ENCODE measurements at places on chromosomes 5 and 9.

- no peak for DNase-seq
- no peak overlapping the region for H3K27ac ChIP-seq
- H3K4me3 ChIP-seq, result no peak overlapping the region
- H3K4me1 ChIP-seq, result no peaks in the 10 kb centered on the region
- H3K36me3 ChIP-seq, result no peaks in the 10 kb centered on the region
These were observed 93.8 kb downstream of the TTC39B start for GRCh38 chr9:15213249-15213648.

GRCh38 chr5:126514131-126514557 is 80.9 kb downstream of the ALDH7A1 start:
- no peak for DNase-seq
- no peak overlapping the region for H3K27ac ChIP-seq
- no peaks in the 10 kb centered on the region for H3K4me1 ChIP-seq
- no peaks in the 10 kb centered on the region for H3K27me3 ChIP-seq
- no peaks in the 10 kb centered on the region for H3K36me3 ChIP-seq
- H3K4me3 ChIP-seq, result no peak overlapping the region

- DNase-seq, result no peak
- H3K27me3 ChIP-seq, result no peaks in the 10 kb centered on the region
- no peaks in the 10 kb centered on the region for H3K36me3 ChIP-seq
- no peak overlapping the region for H3K27ac ChIP-seq
These were observed 89.7 kb downstream of the MLLT3 start for GRCh38 chr9:20532584-20532983.

GRCh38 chr5:67669916-67670315 is 473.3 kb upstream of the CD180 start:
- H3K27ac ChIP-seq, result no peak overlapping the region
- no peak for DNase-seq
- no peak overlapping the region for H3K4me3 ChIP-seq
- no peaks in the 10 kb centered on the region for H3K36me3 ChIP-seq
- no peaks in the 10 kb centered on the region for H3K27me3 ChIP-seq
- H3K4me1 ChIP-seq, result no peaks in the 10 kb centered on the region

DNA sequence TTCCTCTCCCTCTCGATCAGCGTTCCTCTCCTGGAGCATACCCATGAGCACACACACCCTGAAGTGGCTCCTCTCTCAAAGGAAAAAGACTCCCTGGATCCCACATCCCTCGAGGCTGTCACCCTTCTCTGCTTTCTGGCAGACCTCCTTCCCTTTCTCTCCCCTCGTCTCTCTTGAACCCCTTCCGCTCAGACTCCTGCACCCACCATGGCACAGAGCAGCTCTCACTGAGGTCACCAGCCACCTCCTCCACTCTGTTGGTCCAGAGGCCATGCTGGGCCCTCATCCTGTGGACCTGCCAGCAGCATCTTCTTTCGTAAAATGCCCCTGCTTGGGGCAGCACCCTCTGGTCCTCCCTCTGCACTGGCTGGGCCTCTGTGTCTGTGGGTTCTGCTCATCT is 5.7 kb downstream of the B4GALT7 start:
- no peaks in the 10 kb centered on the region for H3K36me3 ChIP-seq
- H3K27me3 ChIP-seq, result no peaks in the 10 kb centered on the region
- H3K27ac ChIP-seq, result no peak overlapping the region
- H3K4me3 ChIP-seq, result no peak overlapping the region

GRCh38 chr5:78075301-78075700 is 219.2 kb downstream of the AP3B1 start:
- H3K27ac ChIP-seq, result no peak overlapping the region
- no peak overlapping the region for H3K4me3 ChIP-seq
- no peaks in the 10 kb centered on the region for H3K27me3 ChIP-seq

DNA sequence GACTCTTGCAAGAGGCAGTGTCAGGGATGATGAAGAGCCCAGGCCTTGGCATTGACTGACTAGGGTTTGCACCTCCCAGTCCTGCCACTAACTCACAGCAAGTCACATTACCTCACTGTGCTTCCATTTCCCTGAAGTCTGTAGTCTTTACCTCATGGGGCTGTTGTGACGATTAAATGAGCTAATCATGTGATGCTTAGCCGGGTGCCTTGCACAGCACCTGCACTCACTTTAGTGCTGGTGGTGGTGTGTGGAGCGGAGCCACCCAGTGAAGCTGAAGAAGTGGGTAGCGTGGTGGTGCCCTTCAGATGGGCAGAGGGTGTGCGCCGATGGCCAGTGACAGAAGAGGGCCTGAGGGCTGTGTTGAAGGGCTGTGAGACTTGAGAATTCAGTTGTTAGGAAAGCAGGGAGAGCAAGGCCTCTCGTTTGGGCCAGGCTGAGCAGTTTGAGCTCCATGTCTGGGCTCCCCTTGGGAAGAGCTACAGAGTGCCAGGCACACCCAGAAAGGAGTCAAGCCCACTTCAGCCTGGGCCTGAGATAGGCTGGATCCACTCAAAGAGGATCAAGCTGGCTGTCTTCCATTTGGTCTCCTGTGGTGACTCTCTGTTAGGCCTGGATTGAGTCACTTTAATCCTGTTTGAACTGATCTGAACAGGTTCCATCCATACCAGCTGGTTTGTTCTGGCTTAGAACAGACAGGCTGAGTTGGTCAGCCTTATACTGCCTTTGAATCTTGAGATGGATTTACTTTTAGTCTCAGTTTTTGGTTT is 42.5 kb downstream of the RALGPS1 start:
- H3K27ac ChIP-seq, result no peak overlapping the region
- DNase-seq, result no peak
- no peak overlapping the region for H3K4me3 ChIP-seq
- H3K36me3 ChIP-seq, result no peaks in the 10 kb centered on the region

DNA sequence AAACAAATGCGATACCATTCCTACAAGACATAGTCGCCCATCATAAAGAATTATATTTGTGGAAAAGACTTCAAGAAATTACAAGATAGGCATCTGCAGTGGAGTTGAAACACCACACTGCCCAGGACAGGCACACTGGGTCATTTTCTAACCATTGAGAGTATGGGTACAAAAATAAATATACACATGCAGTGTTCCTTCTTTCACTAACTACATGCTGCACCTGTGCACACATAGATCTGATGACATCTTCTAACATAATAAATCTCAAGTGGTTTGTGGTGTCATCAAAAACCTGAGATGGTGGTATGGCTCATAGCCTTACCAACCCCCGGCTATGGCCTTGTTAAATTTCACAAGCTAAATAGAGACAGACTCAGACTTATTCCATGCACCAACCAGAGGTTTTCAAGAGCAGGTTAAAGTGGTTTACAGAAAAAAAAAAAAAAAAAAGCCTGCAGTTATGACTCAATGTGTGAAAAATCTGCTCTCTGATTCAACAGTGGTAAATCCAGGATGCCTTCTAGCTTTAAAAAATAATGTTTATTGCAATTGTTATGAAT is 12.4 kb upstream of the NFIB start:
- H3K27ac ChIP-seq, result no peak overlapping the region
- H3K4me1 ChIP-seq, result no peaks in the 10 kb centered on the region
- no peaks in the 10 kb centered on the region for H3K27me3 ChIP-seq
- H3K4me3 ChIP-seq, result no peak overlapping the region
- DNase-seq, result no peak

DNA sequence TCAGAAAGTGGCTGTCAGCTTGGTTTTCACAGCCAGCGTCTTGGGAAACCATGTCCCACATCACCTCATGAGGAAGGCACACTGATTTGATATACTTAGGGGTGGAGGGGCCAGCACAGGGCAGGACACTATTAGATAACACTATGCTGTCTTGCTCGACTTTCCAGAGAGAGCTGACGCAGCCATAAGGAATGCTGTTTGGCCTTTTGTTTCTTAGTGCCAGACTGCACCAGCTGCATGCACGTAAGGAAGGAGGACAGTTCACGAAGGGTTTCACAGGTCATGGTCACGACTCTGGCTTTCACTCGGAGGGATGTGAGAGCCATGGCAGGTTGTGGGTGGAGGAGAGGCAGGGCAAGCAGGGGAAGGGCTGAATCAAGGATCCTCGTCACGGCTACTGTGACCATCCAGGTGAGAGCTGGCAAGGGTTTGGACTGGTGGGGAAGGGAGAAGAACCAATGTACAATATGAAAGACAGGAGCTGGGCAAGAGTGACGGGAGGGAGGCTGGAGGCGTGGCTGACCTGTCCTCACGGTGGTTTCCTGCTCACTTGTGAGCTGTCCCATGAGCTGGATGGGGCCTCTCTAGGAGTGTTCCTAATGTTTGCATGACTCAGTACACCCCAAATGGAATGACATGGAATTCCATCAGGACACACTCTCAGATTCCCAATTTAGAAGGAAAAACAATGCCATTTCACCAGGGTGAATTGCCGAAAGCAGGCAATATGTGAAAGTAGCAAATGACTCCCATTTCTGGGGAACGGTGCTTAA is 61.7 kb downstream of the OTULIN start:
- H3K36me3 ChIP-seq, result no peaks in the 10 kb centered on the region
- no peaks in the 10 kb centered on the region for H3K4me1 ChIP-seq
- DNase-seq, result no peak
- no peaks in the 10 kb centered on the region for H3K27me3 ChIP-seq
- H3K27ac ChIP-seq, result no peak overlapping the region

GRCh38 chr9:36191686-36192085 is 965 bp downstream of the CLTA start:
- H3K36me3 ChIP-seq, result no peaks in the 10 kb centered on the region
- H3K27me3 ChIP-seq, result no peaks in the 10 kb centered on the region
- DNase-seq, result no peak
- H3K4me1 ChIP-seq, result peaks cover 20% of the 10 kb centered on the region

DNA sequence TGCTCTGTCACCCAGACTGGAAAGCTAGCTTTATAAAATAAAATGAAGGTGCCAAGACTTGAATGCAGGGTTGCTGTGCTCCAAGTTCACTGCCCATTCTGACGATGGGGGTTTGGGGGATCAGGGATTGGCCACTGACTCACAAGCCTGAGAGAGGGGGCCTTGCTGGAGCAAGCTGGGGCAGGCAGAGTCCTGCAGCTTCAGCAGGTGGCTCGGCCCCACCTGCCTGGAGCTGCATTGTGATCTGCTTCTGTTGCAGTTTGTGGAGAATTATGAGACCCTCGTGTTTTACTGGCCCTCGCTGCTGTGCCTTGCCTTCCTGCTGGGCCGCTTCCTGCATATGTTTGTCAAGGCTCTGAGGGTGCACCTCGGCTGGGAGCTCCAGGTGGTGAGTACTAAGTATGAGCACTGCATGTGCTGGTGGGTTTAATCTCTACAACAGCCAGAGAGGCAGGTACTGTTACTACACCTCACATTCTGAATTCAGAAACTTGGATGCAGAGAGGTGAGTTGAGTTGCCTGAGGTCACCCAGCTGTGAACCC is 31.1 kb upstream of the CCDC180 start:
- H3K4me1 ChIP-seq, result no peaks in the 10 kb centered on the region
- no peaks in the 10 kb centered on the region for H3K27me3 ChIP-seq
- H3K4me3 ChIP-seq, result no peak overlapping the region
- H3K36me3 ChIP-seq, result peaks cover 33% of the 10 kb centered on the region

DNA sequence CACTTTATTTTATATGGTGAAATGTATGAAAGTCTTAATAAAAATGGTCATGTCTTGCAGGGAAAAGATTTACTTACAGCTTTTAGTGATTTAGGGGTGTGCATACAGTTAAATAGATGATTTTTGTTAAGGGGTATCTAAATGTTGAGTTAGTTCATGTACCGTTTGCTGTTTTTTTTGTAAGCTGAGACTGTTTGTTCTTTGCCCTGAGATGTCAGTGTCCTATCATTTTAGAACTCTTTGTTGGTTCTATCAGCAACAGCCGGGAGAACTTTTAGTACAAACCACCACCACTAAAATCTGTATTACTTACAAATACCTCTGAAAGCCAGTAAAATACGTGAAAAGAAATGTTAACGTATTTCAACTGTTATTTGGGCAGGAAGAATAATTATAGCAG is 56.3 kb upstream of the MTMR12 start:
- H3K4me1 ChIP-seq, result no peaks in the 10 kb centered on the region
- no peak for DNase-seq
- H3K27me3 ChIP-seq, result no peaks in the 10 kb centered on the region
- no peak overlapping the region for H3K4me3 ChIP-seq
- no peak overlapping the region for H3K27ac ChIP-seq
- peaks cover 20% of the 10 kb centered on the region for H3K36me3 ChIP-seq

GRCh38 chr5:68432682-68433081 is 217.1 kb downstream of the PIK3R1 start:
- no peaks in the 10 kb centered on the region for H3K27me3 ChIP-seq
- H3K4me1 ChIP-seq, result no peaks in the 10 kb centered on the region
- H3K4me3 ChIP-seq, result no peak overlapping the region
- no peak overlapping the region for H3K27ac ChIP-seq

DNA sequence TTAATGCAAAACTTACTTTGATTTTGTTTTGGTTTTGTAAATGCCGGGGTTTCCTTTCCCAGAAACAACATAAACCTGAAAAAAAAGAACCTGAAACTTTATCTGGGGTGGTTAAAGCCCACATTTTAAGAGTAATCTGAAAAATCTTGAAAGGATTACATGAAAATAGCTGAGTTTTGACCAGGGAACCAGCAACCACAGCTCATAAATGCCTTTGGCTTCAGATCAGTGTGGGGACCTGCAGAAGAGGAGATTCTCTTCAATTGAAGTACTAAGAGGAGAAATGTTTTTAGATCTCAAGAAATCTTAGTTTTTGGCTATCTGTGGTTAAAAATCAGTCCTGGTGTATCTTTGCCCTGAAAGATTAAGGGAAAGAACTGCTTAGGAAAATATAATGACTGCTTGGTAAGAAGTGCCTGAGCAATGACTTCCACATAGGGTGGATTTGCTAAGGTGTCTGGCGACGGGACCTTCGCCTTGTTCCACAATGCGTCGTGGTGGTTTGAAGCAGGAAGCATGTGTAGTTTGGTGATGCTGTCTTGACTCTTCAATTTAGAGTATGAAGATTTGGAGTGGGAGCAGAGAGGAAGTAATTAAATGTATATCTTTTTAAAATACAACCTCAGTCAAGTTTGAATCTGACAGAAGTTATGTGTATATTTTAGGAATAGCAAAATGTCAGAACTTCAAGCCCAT is 186.5 kb downstream of the MAN2A1 start:
- no peak for DNase-seq
- H3K36me3 ChIP-seq, result no peaks in the 10 kb centered on the region
- no peaks in the 10 kb centered on the region for H3K27me3 ChIP-seq
- no peak overlapping the region for H3K27ac ChIP-seq
- no peaks in the 10 kb centered on the region for H3K4me1 ChIP-seq

GRCh38 chr5:170278611-170279458 is 18.7 kb downstream of the LCP2 start:
- no peak for DNase-seq
- H3K27me3 ChIP-seq, result no peaks in the 10 kb centered on the region
- no peak overlapping the region for H3K27ac ChIP-seq
- no peak overlapping the region for H3K4me3 ChIP-seq
- no peaks in the 10 kb centered on the region for H3K36me3 ChIP-seq
- no peaks in the 10 kb centered on the region for H3K4me1 ChIP-seq

GRCh38 chr9:75010570-75010969 is 17.5 kb downstream of the CARNMT1 start:
- no peaks in the 10 kb centered on the region for H3K36me3 ChIP-seq
- no peaks in the 10 kb centered on the region for H3K27me3 ChIP-seq
- no peaks in the 10 kb centered on the region for H3K4me1 ChIP-seq

GRCh38 chr5:11511878-11512277 is 392.4 kb downstream of the CTNND2 start:
- H3K4me1 ChIP-seq, result no peaks in the 10 kb centered on the region
- H3K36me3 ChIP-seq, result no peaks in the 10 kb centered on the region
- no peaks in the 10 kb centered on the region for H3K27me3 ChIP-seq
- H3K27ac ChIP-seq, result no peak overlapping the region
- no peak for DNase-seq
- no peak overlapping the region for H3K4me3 ChIP-seq
